Effector CD4-positive, alpha-beta T cell (primary cell): ENCODE measurements at places on chromosomes 4 and X.

- DNase-seq: no peak
Measured at GRCh38 chrX:136190038-136190713, 42.8 kb downstream of the FHL1 start.

- DNase-seq: no peak
Measured at GRCh38 chrX:23840674-23841073, 57.7 kb downstream of the SAT1 start.

GRCh38 chr4:169253113-169253671 lies 17.6 kb downstream of the SH3RF1 start:
- DNase-seq: no peak

GRCh38 chr4:54496412-54496811 lies 161.3 kb upstream of the KIT start:
- no peak for DNase-seq

- DNase-seq: no peak
Measured at GRCh38 chr4:132245319-132245718, 903.8 kb upstream of the PCDH10 start.

- DNase-seq: no peak
Measured at GRCh38 chr4:83268491-83268890, 16.1 kb downstream of the COQ2 start.

DNA sequence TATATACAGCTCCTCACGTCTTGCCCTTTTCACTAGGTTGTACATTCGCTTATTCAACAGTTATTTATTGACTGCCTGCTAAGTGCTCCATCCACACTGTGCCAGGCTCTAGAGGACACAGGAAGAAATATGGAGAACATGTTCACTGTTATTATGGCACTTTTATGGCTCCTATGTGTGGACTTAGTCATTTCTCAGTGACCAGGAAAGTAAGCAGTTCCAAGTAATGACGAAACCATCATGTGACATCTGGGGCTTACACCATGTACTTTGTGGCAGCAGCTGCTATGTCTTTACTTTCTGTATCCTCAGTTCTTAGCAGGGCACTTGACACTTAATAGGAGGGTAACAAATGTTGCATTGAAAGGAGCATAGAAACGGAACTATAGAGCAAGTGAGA lies 278.0 kb downstream of the ANK2 start:
- DNase-seq: no peak

DNA sequence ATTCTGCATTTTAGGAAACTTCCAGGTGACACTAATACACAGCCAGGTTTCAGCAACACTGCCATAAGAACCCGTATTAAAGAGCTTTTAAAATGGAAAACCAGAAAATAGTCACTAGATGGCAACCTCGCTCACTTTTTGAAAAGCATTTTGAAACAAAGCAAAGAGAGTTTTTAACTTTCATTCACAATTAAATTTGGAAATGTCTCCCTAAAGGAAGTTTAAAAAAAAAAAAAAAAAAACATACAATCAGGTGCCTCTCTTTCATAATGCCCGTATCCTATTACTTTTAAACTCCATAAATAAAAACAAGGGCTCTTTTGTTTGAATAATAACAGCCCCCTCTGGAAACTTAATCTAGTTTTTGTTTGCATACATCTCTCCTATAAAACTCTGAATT lies 20.3 kb downstream of the MEPE start:
- DNase-seq: no peak

GRCh38 chrX:153688506-153688905 lies 780 bp downstream of the SLC6A8 start:
- no peak for DNase-seq

- no peak for DNase-seq
Measured at GRCh38 chr4:110484767-110485166, 8.8 kb downstream of the ENPEP start.

GRCh38 chrX:85851418-85851817 lies 195.9 kb downstream of the CHM start:
- no peak for DNase-seq

DNA sequence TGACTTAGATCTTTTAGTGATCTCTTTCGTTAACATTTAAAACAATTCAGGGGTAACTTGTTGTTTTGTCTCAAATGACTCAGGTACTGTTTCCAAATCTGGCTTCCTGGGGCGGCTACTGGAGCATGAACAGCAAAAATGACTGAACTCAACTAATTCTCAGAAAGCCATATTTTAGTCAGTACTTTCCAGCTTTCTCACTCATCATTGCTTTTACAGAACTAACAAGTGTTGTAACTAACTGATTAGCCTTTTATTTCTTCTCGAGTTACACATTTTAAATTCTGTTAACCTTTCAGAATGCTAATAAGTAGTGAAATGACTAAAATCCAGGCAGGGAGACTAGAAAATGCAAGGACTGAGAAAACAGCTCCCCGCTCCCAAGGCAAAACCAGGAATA lies 55.3 kb downstream of the JADE3 start:
- DNase-seq: no peak

GRCh38 chr4:20078644-20079043 lies 173.1 kb upstream of the SLIT2 start:
- DNase-seq: no peak

DNA sequence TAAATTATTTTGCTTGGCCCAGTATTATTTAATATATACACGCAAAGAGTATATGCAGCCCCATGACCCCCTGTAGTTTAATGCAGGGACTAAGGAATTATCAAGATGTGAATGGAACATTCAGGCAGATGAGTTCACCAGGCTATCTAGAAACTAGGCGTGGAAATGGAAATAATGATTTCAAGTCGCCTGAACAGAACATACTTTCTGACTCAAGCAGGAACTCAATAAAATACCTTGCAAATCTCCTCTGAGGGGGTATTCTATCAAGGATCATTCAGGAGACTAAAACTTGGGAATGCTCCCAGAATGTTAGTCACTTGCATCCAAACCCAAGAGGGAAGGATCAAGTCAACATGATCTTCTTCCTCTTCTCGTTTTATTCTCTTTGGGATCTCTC lies 59.6 kb upstream of the RASSF6 start:
- DNase-seq: no peak

DNA sequence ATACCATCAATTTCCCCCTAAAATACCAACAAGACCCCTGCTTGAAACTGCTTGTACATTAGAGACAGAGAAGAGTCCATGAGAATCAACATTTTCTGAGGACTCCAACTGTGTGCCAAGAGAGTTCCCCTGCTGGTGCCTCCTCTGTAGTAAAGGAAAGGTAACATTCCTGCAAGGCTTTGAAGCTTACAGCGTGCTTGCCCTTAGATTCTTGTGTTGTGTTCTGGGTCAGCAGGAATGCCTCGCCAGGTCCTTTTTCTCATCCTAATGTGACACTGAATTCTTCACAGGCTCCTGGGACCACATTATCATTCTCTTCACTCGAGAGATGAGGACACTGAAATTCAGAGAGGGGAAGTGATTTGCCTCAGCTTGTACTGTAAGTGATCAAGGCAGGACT lies 9.7 kb upstream of the EOLA2 start:
- no peak for DNase-seq

- DNase-seq: no peak
Measured at GRCh38 chr4:42396752-42397634, at the start of gene SHISA3. TSS of gene SHISA3 (plus strand) at chr4:42397488. CDS start at chr4:42398057, 569 bp downstream.
